Effector CD4-positive, alpha-beta T cell (primary cell): ENCODE measurements at places on chromosomes 3 and 15.

- DNase-seq: no peak
These were observed 1.5 kb downstream of the MELTF start for GRCh38 chr3:197027896-197028727.

GRCh38 chr15:31223478-31224350 lies 102.9 kb upstream of the KLF13 start:
- no peak for DNase-seq

GRCh38 chr3:5053021-5053831 lies 68.9 kb upstream of the ARL8B start:
- no peak for DNase-seq

DNA sequence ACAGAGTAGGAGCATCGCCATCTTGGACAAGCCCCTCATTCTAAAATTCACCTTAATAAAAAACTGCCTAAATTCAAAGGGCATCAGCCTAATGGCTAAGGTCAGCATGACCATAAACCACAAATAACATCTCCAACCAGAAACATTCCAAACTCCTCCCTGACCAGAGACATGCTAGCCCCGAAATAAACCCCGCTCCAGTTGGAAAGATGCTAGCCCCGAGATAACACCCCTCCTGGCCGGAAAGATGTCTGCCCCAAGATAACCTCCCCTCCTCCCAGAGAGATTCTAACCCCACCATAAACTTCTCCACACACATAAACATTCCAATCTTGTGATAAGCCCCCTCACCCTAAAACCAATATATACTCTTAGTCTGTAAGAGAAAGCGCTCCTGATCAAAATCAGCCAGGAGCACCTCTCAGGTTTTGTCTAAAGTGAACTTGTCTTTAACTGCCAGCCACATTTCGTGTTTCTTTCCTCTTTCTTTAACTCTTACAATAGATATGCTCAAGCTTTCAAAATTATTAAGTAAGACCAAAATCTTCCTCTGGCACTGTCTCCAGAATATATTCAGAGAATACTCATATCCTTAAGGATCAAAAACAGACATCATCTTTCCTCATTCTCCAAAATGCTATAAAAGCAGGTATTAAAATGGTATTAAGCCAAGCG lies 104.1 kb downstream of the GSK3B start:
- no peak for DNase-seq

- no peak for DNase-seq
These were observed 320.1 kb upstream of the ATP11B start for GRCh38 chr3:182473191-182473710.

- no peak for DNase-seq
These were observed 548.9 kb downstream of the NTRK3 start for GRCh38 chr15:87707566-87708130.

- no peak for DNase-seq
These were observed 42.2 kb downstream of the ILDR1 start for GRCh38 chr3:121979734-121980449.

- DNase-seq: no peak
These were observed 135.0 kb downstream of the VPS8 start for GRCh38 chr3:184946917-184947316.

- no peak for DNase-seq
These were observed 775 bp downstream of the TTC21A start for GRCh38 chr3:39108200-39108710.

DNA sequence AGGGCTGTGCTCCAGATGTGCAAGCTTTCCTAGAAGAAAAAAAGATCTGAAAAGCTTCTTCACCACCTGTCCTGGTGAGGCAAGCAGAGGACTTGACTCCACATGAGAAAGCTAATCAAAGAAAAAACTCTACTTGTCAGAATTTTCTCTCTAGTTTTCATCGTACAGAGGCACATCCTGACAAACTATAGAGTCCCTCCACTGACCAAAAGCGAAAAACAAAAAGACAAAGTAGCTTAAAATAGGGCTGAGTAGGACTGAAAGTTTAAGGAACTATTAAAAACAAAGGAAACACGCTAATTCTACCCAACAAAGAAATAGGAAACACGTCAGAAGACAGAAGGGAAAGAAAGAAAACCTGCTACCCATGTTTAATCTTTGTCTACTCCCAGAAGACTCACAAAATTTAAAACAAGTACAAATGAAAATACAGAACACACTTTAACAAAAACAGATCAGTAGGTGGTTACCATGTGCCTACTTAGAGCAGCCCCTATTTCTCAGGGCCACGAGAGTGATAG lies 26.5 kb downstream of the NANOGP8 start:
- no peak for DNase-seq

- DNase-seq: no peak
These were observed 46.0 kb downstream of the FSIP1 start for GRCh38 chr15:39736412-39737195.

DNA sequence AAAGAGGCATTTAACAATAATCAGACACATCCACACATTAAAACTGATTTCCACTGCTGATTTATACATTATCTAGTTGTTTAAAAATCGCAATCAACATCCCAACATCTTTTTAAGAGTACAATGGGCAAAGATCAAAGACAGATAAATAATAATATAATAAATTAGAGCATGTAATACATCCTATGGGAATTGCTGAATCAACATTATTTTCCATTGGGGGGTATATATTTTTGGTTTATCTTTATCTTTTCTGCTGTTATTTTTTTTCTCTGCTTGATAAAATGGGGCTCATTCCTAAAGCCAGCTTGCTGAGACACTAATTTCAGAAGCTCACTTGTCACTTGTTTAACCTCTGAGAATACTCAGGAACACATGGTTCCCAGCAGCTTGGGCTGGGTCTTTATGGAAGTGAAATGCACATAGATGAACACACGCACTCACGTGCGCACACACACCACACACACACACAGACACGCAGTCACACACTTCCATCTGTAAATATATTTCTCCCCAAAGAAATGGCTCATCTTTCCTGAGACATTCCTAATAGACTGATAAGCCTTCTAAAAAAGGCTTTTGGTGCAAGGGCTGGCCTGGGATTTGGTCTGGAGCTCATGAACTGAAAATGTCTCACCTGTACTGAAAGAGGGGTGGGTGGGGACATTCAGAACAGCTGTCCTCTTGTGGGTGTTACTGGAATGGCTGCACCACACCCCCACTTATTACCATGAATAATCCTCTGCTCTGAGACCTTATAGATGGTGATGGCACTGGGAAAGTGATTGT lies 3.5 kb upstream of the PPIB start:
- no peak for DNase-seq

- no peak for DNase-seq
These were observed 116.9 kb downstream of the ALDH1A2 start for GRCh38 chr15:57948351-57949289.

DNA sequence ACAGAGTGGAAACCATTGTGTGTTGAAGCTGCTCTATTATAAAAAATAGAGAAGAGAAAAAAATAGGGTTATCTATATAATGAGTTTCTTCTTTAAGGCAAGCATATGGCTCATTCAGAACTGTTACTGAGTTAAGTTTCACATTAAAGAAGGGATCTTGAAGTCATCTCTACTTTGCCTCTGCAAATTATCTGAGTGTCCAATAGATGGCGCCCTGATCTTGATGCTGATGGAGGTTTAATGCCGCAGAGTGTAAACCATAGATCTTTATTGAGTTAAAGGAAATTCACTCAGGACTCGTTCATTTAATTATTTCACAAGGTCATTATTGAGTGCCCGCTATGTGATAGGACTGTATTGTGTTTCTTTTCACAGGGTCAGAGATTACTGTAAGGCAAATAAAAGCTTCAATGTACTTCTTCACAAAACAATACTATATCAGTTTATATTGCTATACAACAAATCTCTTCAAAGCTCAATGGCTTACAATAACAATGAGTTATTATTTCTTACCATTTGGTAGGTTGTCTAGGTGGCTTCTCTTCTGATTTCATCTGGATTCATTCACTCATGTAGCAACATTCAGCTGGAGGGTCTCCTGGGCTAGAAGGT lies 171.4 kb downstream of the NSUN3 start:
- DNase-seq: peak; percentile 1

GRCh38 chr3:189372243-189372642 lies 200.5 kb downstream of the TPRG1 start:
- DNase-seq: no peak

GRCh38 chr3:37765591-37766488 lies 95.8 kb upstream of the CTDSPL start:
- DNase-seq: no peak
